ENCODE measurements at places on chromosomes 13 and 19. TPM values are rescaled to one million over a fixed set of nuclear protein-coding genes. Genes with fewer than 3 reads are reported as not detected.
A peak's percentile ranks its signal among the peaks of the same experiment; 100 is the strongest.

DNA sequence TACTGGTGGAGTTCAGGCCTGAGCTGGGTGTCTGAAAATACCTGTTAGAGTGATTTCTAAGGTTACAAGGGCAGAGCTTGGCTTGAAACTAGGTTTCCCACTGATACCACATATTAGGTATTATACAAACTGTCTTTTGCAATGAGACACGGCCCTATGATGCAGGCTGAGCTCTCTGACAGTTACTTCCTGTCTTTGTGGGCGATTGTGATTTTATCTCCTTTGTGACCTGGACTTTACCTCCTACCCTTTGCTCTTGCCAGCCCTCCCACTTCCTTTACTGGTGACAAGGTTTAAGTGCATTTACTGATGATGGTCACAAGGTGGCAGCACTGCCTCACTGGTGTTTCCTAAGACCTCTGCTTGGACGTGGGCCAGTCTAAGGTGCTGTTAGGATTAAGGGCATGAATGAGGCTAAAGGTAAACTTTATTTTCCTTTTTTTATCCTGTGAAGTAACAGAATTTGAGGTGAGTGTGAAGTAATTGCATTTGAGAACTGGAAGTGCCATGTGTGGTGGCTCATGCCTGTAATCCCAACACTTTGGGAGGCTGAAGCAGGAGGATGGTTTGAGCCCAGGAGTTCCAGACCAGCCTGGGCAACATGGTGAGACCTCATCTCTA, 7.7 kb upstream of the CXCL17 start:
- DNase-seq, result peak; percentile 77

DNA sequence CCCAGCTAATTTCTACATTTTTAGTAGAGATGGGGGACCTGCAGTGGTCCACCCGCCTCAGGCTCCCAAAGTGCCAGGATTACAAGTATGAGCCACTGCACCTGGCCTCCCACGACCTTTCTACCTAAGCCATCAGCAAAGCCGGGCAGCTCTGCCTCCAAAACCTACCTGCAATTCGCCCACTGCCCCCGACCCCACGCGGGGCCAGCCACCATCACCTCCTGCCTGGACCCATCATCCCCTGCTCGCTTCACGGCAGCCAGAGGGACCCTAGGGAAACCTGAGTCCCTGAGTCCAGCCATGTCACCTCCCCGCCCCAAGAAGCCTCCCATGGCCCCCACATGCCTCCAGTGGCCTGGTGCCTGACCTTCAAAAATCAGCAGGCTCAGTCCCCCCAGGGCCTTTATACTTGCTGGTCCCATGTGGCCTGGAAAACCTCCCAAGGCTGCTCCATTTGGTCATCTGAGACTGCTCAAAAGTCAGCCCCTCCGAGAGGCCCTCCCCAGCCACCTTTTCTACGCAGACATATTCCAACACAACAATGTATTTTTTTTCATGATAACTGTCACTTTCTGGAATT, 12.1 kb downstream of the ERCC2 start:
- DNase-seq, result no peak

DNA sequence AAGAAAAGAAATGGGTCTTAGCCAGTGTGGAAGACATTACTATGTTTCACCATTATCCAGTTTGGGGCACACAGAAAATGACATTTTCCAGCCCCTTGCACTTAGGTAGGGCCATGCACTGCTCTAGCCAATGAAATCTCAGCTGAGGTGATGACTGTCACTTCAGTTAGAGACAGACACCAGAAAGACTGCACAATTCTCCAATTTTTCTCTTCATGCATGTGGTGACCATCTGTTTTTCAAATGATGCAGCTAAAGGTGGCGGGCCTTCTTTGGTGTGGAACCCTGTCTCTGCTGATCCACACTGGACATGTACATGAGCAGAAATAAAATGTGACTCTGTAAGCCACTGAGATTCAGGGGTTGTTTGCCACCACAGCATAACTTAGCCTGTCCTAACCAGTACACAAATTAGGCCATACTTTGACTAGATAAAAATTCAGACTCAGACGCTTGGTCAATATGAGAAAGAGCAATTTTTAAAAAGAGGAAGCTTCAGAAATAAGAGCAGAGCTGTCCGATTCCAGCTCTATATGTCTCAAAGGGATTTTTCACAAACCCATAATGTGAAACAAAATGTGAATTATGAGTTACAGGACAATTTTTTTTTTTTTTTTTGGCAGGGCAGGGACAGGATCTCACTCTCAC, 6.7 kb downstream of the ZNF565 start:
- DNase-seq, result no peak

- DNase-seq, result no peak
Observed at GRCh38 chr13:45310341-45311131, 30.4 kb downstream of the TPT1 start.

- no peak for DNase-seq
Observed at GRCh38 chr13:65095161-65096082, 2134.7 kb downstream of the PCDH9 start.

- DNase-seq, result no peak
Observed at GRCh38 chr13:25422153-25422552, 50.4 kb downstream of the ATP8A2 start.

- no peak for DNase-seq
Observed at GRCh38 chr13:79492918-79493594, 12.1 kb downstream of the NDFIP2 start.

- no peak for DNase-seq
Observed at GRCh38 chr13:81929988-81930387, 1589.1 kb upstream of the SPRY2 start.

GRCh38 chr19:54502518-54503048, at the start of gene LAIR2:
Gene LAIR2 (plus strand): TSS chr19:54502831. CDS start chr19:54502919, 88 bp downstream.
- peak; percentile 52 for DNase-seq

DNA sequence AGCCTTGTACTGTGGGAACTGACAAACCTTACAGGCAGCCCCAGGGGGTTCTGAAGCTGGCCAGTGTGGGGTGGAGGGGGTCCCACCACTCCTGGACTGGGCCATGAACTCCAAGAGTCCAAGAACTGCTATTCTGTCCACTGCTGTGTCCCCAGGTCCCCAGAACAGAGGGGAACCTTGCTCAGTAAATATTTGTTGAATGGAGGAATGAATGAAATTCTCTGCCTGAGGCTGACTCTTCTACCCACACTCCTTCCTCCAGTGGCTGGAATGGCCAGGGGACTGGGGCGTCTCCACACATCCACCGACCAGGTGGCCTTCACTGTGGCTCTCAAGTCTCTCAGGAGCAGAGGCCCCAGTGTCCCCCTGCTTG, 11.6 kb downstream of the WIZ start:
- no peak for DNase-seq

- no peak for DNase-seq
Observed at GRCh38 chr19:33681081-33681680, 59.4 kb downstream of the CHST8 start.

C19orf67 gene
- total RNA-seq, result not detected

FREM2 gene
- not detected for total RNA-seq

POU2F2 gene
- total RNA-seq, result 39.6 TPM

RUBCNL gene
- total RNA-seq, result 3.9 TPM

RTBDN gene
- total RNA-seq, result not detected

CGB2 gene
- total RNA-seq, result not detected

SIGLEC5 gene
- not detected for total RNA-seq

Data from activated naive CD4-positive, alpha-beta T cell treated with anti-CD3 and anti-CD28 coated beads, Interleukin-2, amount 50 U/mL, for 72 hours (primary cell).